SJSA1 (cell line): ENCODE measurements at places on chromosomes 13 and 19.

DNA sequence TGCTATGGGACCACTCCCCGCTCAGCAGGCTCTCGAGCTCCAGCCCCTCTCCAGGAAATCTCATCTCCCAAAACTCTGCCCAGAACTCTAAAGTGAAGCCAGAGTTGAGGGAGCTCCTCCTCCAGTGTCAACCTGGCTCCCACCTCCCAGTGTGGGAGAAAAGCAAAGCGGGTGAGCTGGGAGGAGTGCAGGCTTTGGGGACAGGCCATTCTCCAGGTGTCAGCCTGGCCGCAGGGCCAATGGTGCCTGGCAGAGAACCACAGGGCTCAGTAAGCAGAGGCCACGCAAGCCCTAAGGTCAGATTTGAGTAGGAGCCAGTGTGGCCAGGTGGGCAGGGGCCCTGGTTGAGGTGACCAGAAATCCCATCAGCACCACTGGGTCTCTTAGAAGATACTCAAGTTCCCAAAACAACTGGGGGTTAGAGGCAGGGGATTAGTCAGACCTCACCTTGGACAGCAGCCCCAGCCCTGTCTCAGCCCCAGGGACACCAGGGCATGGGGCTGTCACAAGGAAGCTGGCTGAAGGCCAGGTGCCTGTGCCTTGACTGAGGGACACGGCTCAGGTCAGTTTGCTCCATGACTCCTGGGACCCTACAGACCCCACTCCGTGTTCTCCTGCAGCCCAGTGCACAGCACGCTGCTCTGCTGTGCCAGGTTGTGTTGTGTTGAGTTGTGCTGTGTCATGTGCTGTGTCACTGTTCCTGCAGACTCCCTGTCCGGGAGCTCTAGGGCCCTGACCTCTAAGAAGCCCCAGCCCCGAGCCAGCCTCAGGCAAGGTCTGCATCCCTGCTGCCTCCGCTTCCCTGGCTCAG, 2.8 kb upstream of the ZNF181 start:
- no peak for DNase-seq

DNA sequence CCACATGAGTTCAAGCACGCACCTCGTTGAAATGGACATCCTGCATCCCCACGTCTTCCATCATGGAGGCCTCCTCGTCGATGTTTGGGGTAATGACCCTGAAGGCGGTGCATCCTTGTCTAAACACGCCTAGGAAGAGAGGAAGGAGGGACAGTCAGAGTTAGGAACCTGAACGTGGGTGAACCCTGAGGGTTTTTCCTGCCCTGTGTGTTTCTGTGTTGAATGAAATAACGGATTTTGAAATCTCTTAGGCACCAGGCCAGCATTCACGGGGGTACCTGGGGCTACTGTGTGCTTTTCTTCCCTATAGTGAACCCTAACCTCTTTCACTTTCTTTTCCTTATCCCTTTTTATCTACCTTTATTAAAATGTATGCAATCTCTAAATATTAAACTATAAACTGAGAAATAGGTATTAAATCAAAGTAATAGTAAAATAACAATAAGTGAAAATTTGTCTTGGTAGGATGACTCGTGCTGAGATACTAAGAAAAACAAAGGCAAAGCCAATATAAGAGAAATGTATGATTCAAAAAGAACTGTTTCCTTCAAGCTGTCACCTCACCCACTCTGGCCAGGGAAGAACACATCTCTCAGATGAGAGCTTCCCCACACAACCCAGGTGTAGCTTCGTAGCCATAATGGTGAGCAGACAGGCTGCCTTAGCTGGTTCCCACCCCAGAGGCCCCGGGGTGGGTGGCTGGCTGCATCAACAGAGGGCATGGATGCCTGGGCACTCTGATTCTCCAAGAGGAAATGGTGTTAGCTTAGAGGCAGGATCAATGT, 72.1 kb upstream of the SLC15A1 start:
- peak; percentile 64 for DNase-seq

GRCh38 chr13:32537580-32538142, 934 bp downstream of the N4BP2L2 start:
- no peak for DNase-seq

GRCh38 chr13:46624353-46624752, 71.4 kb downstream of the LRCH1 start:
- no peak for DNase-seq

- no peak for DNase-seq
Observed at GRCh38 chr13:36891752-36892151, 28.3 kb downstream of the SMAD9 start.

DNA sequence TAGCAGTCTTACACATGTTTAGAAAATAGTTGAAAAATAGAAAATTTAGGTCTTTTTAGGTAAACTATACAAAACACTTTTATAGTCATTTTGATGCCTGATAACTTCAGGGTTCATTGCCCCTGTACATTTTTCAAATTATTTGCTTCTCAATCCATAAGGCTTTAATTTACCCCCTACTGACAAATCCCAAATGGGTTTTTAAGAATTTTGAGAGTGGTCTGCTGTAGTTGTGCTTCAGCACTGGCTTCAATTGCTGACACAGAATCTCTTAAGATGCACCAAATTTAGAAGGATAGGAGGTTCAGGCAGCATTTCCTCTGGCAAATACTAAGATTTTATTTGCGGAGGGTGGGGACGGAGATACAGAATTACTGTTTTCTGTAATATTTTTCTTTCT, 89.4 kb downstream of the PCCA start:
- no peak for DNase-seq

- no peak for DNase-seq
Observed at GRCh38 chr13:42561752-42562467, 12.0 kb upstream of the TNFSF11 start.

GRCh38 chr13:74270018-74270417, 135.8 kb upstream of the KLF12 start:
- no peak for DNase-seq

GRCh38 chr13:20847296-20847695, 55.2 kb downstream of the XPO4 start:
- no peak for DNase-seq

GRCh38 chr13:29310806-29311205, 284.7 kb downstream of the SLC7A1 start:
- no peak for DNase-seq

GRCh38 chr13:114125589-114125988, 6.8 kb downstream of the RASA3 start:
- no peak for DNase-seq

- DNase-seq, result no peak
Observed at GRCh38 chr13:30926781-30927180, 5.7 kb upstream of the TEX26 start.

GRCh38 chr13:28819046-28819730, 951 bp upstream of the MTUS2 start:
- DNase-seq, result no peak

GRCh38 chr13:112220296-112220875, 153.4 kb downstream of the SOX1 start:
- DNase-seq, result no peak

DNA sequence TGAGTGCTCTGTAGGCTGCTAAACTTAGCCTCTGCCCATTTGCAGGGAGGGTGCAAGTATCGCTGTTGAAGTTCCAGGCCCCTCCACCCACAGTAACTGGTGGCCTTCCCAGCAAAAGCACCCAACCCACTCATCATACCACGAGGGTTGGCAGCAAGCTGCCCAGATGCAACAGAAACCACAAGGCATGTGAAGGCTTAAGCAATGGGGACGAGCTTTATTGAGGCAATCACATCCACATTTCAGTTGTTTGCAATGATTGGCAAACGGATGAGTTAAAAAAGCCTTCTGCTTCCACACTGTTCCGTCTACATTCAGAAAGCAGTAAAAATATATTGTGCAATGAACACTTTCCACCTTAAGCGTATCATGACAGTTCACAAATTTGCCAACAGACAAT, 10.3 kb downstream of the GJB6 start:
- no peak for DNase-seq

DNA sequence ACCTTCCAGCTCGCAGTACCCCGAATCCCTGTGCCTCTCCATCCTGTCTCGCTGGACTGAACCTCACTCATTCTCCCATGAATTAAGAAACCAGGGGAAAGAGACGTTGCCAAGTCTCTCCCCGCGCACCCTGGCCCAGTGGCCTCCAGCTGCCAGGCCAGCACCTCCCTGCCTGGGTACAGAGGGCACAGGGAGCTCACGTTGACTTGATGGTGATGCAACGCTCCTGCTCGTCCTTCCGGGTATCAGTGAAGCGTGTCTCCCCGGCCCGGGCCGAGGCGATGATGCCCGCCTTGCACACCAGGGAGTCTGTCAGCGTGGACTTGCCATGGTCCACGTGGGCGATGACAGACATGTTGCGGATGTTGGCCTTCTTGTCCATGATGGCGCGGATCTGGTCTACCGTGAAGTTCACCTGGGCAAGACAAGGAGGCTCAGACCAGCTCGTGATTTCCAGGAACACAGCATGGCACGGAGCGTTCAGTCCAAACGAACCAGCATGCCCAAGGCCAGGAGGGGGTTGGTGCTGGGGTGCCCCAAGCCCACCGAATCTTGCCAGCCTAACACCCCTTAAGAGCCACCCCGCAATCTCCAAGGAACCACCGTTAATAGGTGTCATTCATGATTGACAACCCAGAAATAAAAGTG, 1.2 kb downstream of the EEF2 start:
- no peak for DNase-seq

DNA sequence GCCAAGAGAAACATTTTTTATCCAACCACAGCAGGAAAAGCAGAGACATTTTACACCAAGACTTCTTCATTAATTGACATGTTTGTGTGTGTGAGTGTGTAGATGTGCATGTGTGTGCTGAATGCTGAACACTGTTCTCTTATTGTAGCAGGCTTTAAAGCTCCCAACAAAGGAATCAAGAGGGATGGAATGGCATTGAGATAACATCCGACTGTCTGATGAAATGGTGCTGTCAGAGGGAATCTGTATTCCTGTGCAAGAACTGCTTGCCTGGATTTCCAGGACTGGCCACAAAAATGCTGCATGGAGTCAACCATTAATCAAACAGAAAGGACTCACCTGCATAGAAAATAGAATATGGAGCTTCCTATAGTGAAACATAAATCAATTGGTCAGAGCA, 354.0 kb downstream of the UQCRFS1 start:
- DNase-seq, result no peak

GRCh38 chr19:40084948-40085347, 5.8 kb downstream of the ZNF780A start:
- no peak for DNase-seq

DNA sequence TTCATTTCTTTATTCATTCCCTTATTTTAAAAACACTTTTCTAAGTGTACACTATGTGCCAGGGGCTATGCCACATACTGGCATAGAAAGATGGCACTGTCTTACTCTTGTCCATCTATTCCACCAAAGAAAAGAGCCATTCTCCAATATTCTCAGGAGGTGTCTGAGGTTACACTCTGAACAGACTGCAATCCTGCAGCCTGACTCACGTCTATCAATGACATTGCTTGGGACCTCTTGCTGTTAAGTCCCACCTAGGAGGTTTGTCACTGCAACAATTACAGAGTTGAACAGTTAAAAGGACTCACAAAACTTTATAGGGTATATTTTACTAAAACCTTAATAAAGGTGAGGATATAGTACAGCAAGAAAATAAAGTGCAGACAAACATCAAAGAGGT, 512.9 kb upstream of the HTR2A start:
- no peak for DNase-seq

GRCh38 chr13:46598140-46598819, 45.3 kb downstream of the LRCH1 start:
- DNase-seq, result no peak

GRCh38 chr19:52637718-52638585, at the start of gene ZNF83:
TSS of gene ZNF83 (minus strand) at chr19:52638355.
- DNase-seq, result peak; percentile 97

- no peak for DNase-seq
Observed at GRCh38 chr13:93554514-93554913, 327.9 kb downstream of the GPC6 start.

DNA sequence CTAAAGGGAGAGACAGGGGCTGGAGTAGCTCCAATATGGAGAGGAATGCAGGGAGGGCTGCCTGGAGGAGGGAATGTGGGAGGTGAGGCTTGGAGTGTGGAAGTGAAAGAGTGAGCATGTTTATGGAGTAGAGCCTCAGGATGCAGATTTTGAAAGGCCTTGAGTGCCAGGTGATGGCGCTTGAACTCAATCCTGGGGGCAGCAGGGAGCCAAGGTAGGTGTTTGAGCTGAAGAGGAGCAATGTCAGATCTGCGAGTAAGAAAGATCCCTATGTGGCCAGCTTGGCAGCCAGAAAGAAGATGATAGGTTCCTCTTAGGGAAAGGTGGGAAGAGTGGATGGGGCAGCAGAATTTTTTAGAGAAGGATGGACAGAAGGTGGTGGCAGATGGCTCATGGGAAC, 40.3 kb downstream of the CYP4F22 start:
- DNase-seq, result no peak

DNA sequence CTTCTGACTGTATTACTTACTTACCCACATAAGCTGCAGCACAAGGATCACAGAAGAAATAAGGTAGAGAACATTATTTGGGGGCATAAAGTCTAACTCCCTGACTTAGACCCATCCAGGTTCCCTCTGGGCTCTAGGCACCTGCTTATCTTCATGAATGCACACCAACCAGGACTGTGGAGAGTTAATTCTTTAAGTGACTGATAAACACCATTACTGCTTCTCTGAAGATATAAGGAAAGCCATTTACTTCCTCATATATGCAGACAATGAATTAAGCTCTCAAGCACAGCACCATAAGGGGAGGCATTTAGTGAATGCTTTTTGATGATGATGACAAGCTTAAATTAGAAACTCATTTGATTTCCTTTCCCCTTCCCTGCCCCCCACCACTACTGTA, 22.5 kb downstream of the OBI1 start:
- DNase-seq, result no peak
